ENCODE measurements at places on chromosomes 4 and X. TPM values are rescaled to one million over a fixed set of nuclear protein-coding genes. Genes with fewer than 3 reads are reported as not detected.

- H3K4me3 ChIP-seq, result no peak overlapping the region
- H3K27me3 ChIP-seq, result no peaks in the 10 kb centered on the region
Measured at GRCh38 chr4:187000281-187000680, 276.6 kb upstream of the FAT1 start.

HOPX gene
- total RNA-seq, result 21.1 TPM

GATA1 gene
- total RNA-seq, result not detected

NUP62CL gene
- 0.91 TPM for total RNA-seq

BANK1 gene
- total RNA-seq, result not detected

MAGEH1 gene
- 14.7 TPM for total RNA-seq

DNA sequence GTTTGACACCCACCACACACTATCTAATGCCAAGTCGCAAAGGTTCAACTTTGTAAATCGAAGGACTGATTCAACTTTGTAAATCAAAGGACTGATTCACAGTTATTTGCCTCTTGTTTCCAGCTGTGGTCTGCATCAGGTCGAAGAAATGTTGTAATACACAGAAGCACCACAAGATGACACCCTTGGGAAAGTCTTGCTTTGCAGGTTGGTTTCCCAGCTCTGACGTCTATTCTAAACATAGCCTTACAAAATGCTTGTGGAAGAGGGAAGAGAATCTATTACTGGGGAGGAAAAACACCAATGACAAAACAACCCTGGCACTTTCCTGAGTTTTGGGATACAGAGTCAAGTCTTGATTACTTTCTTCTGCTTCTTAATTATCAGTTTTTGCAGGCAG, 35.3 kb downstream of the SUPT20HL1 start:
- no peaks in the 10 kb centered on the region for H3K4me1 ChIP-seq
- no peak overlapping the region for H3K4me3 ChIP-seq
- H3K27ac ChIP-seq, result peak overlapping the region; percentile 47
- H3K27me3 ChIP-seq, result no peaks in the 10 kb centered on the region
- no peaks in the 10 kb centered on the region for H3K36me3 ChIP-seq

GRCh38 chrX:44060221-44060620, 87.0 kb upstream of the NDP start:
- DNase-seq, result no peak
- H3K27ac ChIP-seq, result no peak overlapping the region
- no peaks in the 10 kb centered on the region for H3K4me1 ChIP-seq
- H3K36me3 ChIP-seq, result no peaks in the 10 kb centered on the region
- no peak overlapping the region for H3K4me3 ChIP-seq

DNA sequence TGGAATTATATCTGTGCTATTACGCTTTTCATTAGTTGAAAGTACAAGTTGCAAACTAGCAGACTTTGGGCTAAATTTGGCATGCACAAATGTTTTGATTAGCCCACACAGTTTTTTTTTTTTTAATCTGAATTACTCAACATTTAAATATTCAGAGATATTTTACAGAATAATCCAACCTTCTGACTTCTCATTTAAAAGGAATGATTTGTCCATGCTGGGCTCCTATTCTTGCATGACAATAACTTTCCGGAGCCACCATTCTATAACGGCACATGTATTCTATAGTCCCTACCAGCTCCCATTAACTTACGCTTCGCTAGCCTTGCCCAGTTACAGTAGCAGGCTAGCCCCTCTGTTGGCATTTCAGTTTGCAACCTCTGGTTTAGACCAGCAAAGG, 219.3 kb upstream of the FTHL17 start:
- no peak overlapping the region for H3K4me3 ChIP-seq
- H3K36me3 ChIP-seq, result no peaks in the 10 kb centered on the region
- H3K27ac ChIP-seq, result no peak overlapping the region
- no peak for DNase-seq

AMTN gene
- not detected for total RNA-seq

TMEM271 gene
- not detected for total RNA-seq

MMGT1 gene
- total RNA-seq, result 28.3 TPM

DNA sequence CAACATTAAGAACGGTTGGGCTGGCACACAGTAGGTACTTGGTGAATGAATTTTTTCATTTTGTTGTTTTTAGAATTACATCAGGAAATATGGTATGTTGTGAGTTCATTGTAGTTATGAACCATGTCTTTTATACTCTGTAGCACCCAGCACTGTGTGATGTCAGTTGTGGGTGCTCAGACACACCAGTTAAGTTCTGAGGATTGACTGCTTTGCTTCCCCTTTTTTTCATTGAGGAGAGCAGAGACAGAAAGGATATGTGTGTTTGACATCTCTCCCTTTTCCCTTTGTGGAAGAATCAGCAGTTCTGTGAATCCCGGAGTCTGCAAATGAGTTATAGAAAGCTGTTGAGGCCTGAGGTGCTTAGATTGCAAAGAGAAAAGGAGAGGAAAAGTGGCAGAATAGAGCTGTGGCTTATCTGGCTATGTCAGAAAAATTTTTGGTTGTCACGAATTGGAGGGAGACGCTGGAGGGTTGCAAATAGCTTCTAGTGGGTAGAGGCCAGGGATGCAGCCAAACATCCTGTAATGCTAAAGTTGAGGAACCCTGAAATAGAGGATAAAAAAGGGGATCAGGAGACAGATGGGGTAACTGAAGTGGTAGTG, 13.1 kb downstream of the SMAD1 start:
- no peak overlapping the region for H3K27ac ChIP-seq
- H3K27me3 ChIP-seq, result no peaks in the 10 kb centered on the region
- no peaks in the 10 kb centered on the region for H3K36me3 ChIP-seq
- no peak overlapping the region for H3K4me3 ChIP-seq

DNA sequence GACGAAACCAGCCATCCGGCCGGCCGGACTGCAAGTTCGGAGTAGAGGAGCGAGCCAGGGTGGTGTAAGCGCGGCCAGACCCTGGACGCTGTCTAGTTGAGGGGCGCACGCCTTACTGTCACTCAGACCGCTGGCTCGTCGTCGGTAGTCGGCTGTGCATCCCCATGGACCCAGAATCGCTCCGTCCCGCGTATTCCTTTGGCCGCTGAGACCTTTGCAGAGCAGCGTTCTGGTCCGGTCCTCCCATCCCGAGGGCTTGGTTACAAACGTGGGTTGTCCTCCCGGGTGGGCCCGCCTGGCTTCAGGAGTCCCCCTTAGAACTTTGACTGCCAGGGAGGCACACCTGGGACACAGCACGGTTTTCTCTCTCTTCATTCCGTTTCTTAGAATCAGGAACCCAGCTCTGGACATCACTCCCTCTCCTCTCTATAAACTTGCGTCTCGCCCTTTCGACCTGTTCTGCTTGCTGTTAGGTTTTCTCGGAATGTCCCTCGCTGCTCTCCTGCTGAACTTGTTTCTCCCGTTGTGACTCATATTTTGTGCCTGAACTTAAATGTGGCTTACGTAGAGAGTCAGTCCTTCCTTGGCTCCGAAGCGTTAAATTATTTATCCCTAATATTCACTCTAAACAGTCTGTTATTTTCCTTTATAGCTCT, 672 bp downstream of the PGM2 start:
- no peaks in the 10 kb centered on the region for H3K36me3 ChIP-seq
- no peak for DNase-seq
- H3K27ac ChIP-seq, result peak overlapping the region; percentile 91
- no peaks in the 10 kb centered on the region for H3K27me3 ChIP-seq
- peaks cover 37% of the 10 kb centered on the region for H3K4me1 ChIP-seq
- H3K4me3 ChIP-seq, result peak overlapping the region; percentile 88

DNA sequence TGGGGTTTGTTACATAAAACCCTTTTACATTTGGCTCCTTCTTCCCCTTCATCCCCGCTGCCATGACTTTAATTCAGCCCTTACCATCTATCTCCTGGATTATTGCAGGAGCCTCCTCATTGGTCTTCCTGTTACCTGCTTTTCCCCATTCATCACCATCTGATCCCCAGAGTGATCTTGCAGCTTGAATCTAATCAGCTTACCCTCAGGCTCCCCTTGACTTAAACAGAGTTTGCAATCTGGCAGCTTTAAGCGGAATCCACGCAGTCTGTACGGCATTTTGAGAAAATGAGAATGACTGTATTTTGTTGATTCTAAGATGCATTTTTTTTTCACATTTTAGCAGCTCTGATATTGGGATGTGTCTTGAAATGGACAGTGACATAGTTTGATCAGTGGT, 14.9 kb upstream of the PPEF1 start:
- no peaks in the 10 kb centered on the region for H3K27me3 ChIP-seq
- no peak overlapping the region for H3K4me3 ChIP-seq
- H3K36me3 ChIP-seq, result no peaks in the 10 kb centered on the region
- H3K4me1 ChIP-seq, result no peaks in the 10 kb centered on the region
- H3K27ac ChIP-seq, result no peak overlapping the region
- DNase-seq, result no peak

CCDC158 gene
- total RNA-seq, result 0.22 TPM

VCX3A gene
- not detected for total RNA-seq

PPP1R3F gene
- total RNA-seq, result 28.4 TPM

DNA sequence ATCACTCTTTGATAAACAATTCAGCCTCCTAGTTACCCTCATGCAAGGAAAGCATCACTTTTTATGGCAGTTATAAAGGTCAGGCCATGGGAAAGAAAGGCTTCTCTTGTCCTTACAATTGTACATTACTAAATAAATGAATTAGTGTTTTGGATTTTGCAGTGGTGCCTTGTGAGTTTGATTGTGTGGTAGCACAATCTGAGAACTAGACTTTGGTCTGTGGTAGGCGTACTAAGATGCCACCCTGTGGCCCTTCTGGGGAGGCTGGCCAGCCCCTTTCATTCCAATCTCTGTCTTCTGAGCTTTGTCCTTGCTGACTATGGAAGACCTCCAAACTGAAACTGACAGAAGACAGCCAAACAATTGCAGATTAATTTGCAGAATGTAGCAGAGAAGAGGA, 14.6 kb upstream of the HNRNPD start:
- no peak for DNase-seq
- no peaks in the 10 kb centered on the region for H3K27me3 ChIP-seq
- H3K27ac ChIP-seq, result no peak overlapping the region
- no peaks in the 10 kb centered on the region for H3K36me3 ChIP-seq

GRCh38 chr4:41734371-41734770, 14.2 kb downstream of the PHOX2B start:
- no peak for DNase-seq
- peaks cover 13% of the 10 kb centered on the region for H3K27me3 ChIP-seq
- H3K4me1 ChIP-seq, result no peaks in the 10 kb centered on the region

HSD17B11 gene
- 9.9 TPM for total RNA-seq

GRCh38 chr4:147772056-147772455, 40.2 kb downstream of the ARHGAP10 start:
- no peaks in the 10 kb centered on the region for H3K27me3 ChIP-seq
- H3K4me1 ChIP-seq, result peaks cover 76% of the 10 kb centered on the region
- H3K27ac ChIP-seq, result peak overlapping the region; percentile 70
- no peaks in the 10 kb centered on the region for H3K36me3 ChIP-seq
- no peak overlapping the region for H3K4me3 ChIP-seq

DNA sequence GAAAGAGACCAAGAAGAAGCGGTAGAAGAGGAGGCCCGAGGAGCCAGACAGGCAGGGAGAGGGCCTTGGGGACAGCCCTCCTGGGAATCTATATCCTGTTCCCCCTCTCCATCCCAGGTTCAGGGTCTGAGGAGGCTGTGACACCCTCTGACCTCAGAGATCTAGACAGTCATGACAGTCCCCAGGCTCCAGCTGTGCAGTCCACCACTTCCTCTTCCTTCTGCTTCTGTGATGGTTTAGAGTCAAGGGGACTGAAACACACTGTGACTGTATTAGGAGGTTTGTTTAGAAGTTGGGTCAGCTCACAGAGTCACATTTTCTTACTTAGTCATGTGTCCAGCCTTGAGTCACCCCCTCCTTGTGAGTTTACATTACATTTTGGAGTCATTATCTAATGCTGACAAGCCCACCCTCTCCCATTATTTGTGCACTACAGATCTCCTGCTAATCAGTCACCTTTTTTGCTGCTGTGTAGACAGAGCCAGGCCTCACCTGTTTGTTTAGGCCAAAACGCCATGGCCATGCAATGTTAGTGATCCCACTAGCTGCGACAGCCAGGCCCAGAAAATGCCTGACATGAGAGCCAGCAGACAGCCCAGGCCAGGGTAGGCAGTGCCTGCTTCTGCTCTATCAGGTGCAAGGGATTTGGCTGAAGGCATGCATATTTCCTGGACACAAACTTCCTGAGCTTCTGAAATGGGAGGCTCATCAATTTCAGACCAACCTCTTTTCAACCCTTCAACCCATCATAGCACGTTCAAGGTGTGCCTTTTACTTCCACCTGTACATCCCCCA, 26.0 kb downstream of the MANBA start:
- H3K4me3 ChIP-seq, result no peak overlapping the region
- no peaks in the 10 kb centered on the region for H3K36me3 ChIP-seq
- peaks cover 9% of the 10 kb centered on the region for H3K4me1 ChIP-seq
- no peaks in the 10 kb centered on the region for H3K27me3 ChIP-seq
- H3K27ac ChIP-seq, result peak overlapping the region; percentile 9
- no peak for DNase-seq

PNPLA4 gene
- 25.6 TPM for total RNA-seq

Data from heart left ventricle (tissue), 16 donors.